Activated T-helper 1 cell treated with anti-CD3 and anti-CD28 coated beads, Interleukin-2, amount 50 U/mL, for 16 hours (primary cell): ENCODE measurements at places on chromosomes 16 and 17.
A peak's percentile ranks its signal among the peaks of the same experiment; 100 is the strongest.

GRCh38 chr16:77611386-77611785 lies 110.9 kb upstream of the NUDT7 start:
- DNase-seq, result no peak

DNA sequence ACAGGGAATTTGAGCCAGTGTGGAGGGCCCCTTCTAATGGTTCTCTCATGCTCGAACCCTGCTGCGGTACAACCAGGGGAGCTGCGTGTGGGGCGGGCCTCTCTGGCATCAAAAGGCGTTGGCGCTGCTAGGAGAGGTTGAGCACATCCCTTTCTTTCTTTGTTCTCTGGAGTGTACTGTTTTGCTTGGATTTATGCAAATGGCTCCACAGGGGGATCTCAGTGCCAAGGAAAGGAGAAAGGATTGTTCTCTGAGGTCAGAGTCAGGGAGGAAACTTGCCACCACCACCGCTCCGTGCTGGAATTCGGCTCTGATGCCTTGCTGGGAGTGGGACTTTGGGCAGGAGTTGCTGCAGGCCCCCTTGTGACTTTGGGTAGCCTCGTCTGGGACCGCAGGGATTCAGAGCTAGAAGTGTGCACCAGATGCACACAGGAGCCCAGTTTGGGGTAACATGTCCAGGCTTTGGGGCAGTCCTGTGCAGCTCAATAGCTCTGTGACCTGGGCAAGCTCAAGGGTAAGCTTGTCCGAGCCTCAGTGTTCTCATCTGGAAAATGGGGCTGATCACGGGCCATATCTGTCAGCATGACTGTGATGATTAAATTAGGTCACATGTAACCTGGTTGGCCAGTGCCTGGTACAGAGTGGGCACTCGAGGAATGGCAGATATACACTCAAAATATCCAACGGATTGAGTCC lies 353.0 kb upstream of the EEF2KMT start:
- no peak for DNase-seq

- DNase-seq, result no peak
Observed at GRCh38 chr16:2252806-2253148, 1.4 kb upstream of the ECI1 start.

- no peak for DNase-seq
Observed at GRCh38 chr17:385178-385835, 32.7 kb upstream of the RPH3AL start.

DNA sequence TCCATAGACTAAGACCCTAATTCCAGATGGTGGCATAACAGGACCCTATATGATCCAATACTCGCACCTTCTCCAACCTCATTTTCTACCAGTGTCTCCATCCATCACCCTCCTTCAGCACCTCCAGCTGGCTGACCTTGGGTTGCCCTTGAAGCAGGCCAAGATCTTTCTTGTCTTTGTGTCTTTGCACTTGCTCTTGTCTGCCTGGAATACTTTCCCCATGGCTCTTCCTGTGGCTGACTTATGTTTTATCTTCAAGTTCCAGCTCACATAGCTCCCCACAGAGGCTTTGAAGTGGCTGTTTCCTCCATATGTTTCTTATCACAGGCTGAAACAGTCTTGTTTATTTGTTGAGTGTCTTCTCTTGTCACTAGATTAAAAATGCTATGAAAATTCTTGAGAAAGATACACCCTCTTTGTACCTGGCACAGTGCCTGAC lies 29.6 kb upstream of the MMD start:
- no peak for DNase-seq

DNA sequence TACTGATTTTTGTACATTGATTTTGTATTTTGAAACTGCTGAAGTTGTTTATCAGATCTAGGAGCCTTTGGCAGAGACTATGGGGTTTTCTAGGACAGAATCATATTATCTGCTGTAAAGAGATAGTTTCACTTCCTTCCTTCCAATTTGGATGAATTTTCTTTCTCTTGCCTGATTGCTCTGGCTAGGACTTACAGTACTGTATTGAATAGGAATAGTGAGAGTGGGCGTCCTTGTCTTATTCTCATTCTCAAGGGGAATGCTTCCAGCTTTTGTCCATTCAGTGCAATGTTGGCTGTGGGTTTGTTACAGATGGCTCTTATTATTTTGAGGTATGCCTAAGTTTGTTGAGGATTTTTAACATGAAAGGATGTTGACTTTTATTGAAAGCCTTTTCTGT lies 290.1 kb downstream of the MAP2K4 start:
- DNase-seq, result no peak

DNA sequence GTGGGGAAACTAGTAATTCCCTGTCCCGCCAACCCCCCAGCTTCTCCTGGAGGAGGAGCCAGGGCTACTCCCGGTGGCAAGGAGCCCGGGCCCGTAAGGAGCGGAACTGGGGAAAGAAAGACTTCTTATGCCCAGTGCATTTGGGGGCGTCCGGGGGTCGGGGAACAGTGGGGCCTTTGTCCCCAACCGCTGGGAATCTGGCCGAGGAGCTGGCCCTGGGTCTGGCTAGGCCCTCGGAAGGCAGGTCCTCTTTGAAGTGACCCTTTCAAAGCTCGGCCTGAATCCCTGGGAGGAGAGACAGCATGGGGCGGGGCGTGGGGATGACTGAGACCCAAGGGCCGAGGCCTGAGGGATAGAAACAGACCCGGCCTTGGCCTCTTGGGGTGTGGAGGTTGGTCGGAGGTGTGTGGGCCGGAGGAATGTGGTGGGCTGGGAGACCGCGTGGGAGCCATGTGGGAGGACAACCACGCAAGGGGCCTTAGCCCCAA lies 6.0 kb downstream of the ARHGAP23 start:
- DNase-seq, result no peak

DNA sequence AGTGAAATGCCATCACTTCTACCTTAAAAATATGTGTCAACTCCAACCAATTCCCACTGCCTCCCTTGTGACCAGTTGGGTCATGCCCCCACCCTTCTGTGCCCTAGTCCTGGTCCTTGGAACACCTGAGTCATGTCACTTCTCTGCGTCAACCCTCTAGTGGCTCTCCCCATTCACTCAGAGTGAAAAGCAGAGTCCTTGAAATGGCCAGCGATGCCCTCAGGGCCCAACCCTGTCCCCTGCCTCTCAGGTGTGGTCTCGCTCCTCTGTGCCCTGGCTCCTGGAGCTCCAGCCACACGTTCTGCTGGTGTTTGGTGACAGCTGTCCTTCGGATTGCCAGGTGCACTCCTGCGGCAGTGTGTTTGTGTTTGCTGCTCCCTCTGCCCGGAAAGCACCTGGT lies 89.2 kb downstream of the SPECC1 start:
- DNase-seq, result no peak

DNA sequence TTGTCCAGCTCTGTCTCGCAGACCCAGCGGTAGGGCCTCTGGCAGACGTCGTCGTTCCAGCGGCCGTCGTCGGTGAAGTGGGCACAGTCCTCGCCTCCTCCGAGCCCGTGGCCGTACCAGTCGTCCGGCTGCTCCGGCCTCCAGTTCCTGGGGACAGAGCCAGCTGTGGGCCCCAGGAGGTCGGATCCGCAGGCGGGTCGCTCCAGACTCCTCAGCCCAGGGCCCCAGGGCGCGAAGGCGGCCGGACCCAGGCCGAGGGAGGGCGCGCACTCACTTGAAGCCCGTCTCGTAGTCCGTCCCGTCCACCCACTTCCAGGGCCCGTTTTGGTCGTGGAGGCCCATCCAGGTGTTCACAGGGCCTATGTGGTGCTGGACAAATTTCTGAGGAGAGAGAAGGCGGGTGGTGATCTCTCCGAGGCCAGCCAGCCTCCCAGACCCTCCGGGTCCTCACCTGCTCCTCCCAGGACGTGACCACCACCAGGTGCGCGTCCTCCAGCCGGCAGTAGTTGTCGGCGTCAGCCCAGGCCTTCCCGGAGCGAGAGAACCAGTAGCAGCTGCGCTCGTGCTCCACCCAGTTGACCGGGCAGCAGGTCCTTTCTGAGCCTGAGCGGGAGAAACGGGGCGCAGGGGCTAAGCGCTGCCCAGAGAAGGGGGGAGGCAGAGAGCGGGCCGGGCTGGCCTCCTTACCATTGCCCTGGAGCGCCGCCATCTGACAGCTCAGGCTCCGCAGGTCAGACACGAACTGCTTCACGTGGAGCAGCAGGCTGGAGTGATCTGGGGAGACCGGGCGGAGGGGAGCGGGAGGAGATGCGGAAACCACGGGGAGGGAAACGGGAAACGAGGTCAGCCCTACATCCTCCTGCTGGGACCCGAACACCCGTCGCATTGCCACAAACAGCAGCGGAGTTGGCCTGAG lies 5.2 kb downstream of the ASGR1 start:
- DNase-seq, result no peak

DNA sequence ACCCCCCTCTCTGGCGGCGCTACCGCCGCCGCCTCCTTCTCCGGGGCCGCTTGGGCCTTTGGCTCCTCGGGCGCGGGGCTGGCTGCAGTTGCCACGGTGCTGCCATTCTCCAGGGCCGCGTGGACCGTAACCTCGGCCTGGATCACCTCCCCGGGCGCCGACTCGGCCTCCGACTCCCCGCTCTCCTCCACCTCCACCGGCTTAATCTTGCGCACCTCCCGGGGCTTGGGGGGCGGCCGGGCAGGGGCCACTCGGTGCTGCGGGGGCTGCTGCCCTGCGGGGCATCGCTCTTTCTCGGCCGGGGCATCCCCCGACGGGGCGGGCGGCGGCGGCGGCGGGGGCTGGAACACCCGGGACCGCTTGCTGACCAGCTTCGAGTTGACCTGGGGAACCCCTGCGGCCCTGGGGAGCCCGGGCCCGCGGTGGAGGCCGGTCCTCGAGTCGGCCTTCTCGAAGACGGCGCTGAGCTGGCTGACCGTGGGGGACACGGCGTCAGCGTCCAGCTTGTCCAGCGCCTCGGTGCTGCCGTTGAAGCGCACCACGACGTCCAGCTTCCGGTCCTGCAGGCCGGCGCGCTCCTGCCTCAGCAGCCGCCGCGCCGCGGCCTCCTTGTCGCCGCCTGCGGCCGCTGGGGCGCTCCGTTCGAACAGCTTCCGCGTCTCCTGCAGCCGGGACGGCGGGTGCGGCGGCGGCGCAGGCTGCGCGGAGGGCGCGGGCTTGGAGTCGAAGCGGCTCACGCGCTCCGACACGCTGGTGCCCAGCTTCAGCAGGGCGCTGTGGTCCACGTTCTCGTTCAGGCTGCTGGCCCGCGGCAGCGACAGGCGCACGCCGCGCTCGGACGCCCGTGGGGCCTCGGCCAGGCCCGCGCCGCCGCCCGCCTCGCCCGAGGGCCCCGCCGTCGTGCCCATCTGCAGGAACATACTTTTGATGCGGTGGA lies 792 bp downstream of the PPP1R9B start:
- DNase-seq, result peak; percentile 52

- DNase-seq, result no peak
Observed at GRCh38 chr16:70759666-70760065, 41.3 kb downstream of the VAC14 start.

DNA sequence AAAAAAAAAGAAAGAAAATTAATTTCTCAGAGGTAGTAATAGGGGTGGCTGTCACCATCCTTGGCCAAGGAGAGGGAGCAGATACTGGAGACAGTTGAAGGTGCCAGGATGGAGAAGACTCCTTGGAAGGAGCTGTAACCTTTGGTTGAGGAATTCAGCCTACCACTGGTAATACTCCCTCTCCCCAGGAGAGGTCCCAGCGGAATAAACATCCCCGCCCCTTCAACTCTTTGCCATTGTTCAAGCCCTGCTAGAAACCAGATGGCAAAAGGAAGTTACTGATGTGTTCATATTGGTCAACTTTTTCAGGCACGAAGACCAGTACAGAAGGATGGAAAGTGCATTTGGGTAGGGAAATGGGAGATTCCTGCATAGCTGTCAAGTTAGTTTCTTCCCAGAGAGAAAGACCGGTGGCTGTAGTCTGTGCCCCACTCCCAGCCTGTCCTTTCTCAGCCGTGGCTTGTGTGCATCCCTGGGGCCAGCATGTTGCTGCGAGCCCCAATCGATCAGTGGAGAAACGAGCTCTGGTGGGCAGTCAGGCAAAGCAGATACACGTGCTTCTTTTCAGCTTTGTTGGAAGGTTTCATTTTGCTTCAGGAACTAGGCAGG lies 612.1 kb downstream of the MAF start:
- no peak for DNase-seq

DNA sequence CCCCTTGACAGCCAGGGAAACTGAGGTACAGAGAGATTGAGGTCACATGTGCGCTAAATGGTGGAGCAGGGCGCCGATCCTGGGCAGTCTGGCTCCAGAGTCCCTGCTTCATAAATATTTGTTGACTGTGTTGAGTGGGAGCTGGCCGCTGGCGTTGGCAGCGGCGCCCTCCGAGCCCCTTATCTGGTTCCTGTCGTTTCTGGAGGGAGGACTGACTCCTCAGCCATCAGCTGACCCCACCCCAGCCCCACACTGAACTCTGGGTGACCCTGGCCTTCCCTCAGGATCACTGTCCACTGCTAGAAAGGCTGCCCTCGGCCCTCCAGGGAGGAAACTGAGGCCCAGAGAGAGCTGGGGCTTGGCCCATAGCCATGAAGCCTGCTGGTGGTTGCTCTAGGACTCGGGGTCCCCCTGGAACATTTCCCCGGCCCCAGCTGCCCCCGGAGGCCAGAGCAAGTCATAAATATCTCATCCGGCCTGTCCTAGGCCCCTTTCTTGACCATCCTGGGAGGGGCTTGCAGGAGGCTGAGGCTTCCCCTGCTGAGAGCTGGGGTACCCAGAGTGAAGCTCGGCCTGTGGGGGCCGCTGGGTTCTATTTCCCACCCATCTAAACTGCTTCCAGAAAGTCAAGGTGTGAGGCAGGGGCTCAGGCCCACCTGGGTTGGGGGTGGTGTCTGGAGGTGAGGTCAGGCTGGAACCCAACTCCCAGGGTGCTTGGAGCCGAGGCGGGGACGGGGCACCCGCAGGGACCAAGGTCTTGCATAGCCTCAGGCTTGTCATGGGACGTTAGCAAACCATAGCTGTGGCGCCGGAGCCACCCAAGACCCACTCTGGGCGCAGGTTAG lies 51.7 kb upstream of the GSE1 start:
- DNase-seq, result no peak

DNA sequence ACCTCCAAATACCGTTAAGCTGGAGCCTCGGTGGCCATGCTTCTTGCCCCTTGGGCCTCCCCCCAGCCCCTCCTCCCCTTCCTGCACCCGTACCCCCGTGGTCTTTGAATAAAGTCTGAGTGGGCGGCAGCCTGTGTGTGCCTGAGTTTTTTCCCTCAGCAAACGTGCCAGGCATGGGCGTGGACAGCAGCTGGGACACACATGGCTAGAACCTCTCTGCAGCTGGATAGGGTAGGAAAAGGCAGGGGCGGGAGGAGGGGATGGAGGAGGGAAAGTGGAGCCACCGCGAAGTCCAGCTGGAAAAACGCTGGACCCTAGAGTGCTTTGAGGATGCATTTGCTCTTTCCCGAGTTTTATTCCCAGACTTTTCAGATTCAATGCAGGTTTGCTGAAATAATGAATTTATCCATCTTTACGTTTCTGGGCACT lies 928 bp downstream of the HBA1 start:
- no peak for DNase-seq

DNA sequence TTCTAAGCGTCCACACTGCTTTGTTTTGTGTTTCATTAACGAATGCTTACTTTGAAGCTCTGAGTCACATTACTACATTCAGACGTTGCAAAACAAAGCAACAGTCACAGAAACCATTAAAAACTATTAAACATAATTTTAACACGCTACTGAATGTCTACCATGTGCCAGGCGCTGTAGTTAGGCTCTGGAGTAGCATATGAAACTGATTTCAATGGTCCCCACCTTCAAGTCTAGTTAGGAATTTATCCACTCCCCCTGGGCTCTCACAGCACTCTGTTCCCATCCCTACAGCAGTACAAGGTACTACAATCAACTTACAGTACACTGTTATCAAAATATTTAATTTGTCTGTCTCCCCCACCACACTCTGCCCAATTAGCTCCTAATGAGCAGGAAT lies 631 bp downstream of the UTP6 start:
- no peak for DNase-seq
